ENCODE measurements at places on chromosomes 1 and 21.
A peak's percentile ranks its signal among the peaks of the same experiment; 100 is the strongest.

- DNase-seq, result no peak
Observed at GRCh38 chr1:7224644-7225043, 439.4 kb downstream of the CAMTA1 start.

- DNase-seq, result no peak
Observed at GRCh38 chr21:46189959-46190490, 5.8 kb upstream of the SPATC1L start.

GRCh38 chr1:47710329-47711071 is 272.7 kb downstream of the FOXD2 start:
- peak; percentile 12 for DNase-seq

DNA sequence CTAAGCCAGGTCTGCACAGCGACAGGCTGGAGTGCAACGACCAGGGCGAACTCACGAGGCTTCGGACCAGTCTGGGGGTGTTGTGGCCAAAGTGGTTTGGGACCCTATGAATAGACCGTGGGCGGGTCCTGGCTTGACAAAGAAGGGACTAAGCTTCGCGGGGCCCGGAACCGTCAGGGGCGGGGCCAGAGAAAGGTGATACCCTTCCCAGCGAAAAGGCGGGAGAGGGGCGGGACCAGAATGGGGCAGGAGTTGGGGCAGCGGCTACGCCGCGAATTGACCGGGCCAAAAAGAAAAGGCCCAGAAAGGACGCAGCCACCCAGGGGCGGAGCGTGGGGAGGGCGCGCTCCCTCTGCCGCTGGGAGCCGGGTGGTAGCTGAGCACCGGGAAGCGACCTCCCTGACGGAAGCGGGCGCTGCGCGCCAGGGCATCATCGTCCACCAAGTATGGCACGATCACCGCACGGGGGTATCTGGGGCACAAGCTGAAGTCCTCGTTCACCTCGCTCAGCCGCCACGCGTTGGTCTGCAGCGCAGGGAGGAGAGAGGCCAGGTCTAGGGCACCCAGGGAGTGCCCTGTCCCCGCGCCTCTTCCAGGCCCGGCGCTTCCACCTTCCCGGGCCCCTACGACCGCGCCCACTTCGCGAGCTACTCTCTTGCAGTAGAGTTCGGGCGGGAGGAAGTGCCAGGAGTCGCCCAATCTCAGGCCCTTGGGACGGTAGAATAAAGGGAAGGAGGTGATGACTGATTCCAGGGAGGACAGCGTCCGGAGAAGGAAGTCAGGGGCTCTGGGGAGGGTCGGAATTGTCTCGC is 6.7 kb upstream of the FAM167B start:
- DNase-seq, result peak; percentile 17

DNA sequence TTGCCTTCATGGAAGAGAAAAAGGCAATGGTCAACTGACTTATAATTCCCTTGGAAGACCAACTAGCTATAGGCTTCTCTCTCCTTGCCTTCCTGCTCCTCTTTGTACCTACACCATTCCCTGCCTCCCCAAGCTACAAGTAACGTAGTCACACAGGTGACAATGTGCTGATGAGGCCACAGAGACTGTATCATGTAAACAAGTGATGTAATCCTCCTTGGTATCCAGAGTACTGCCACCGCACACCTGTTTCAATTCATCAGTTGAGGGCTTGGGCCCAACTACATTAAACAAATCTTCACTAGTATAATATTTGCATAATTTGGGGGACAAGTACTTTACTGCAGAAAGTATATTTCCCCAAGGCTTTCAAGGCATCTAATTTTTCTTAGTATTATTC is 76.4 kb upstream of the SCYL3 start:
- no peak for DNase-seq

GRCh38 chr1:20896826-20897225 is 109.7 kb upstream of the HP1BP3 start:
- no peak for DNase-seq
